Urothelium cell line (cell line): ENCODE measurements at places on chromosomes 2 and 18.
A peak's percentile ranks its signal among the peaks of the same experiment; 100 is the strongest.

DNA sequence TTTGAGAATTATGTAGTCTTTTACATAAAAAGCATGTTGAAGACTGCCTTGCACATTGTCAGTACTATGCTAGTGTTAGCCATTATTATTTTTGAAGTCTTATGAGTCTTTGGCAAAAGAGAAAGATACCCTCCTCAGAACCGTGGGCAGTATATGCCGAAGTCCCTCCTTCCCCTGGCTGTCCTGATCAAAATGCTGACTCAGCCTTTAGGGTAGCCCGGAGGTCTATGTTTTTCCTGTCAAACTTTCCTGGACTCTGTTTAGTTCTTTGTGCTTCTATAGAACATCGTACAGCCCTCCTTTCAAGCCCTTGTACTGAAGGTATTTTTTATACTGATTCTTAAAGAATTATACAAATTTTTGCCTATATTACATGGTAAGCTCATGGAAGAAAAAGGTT is 264.7 kb upstream of the ATP5MC3 start:
- no peak for DNase-seq

DNA sequence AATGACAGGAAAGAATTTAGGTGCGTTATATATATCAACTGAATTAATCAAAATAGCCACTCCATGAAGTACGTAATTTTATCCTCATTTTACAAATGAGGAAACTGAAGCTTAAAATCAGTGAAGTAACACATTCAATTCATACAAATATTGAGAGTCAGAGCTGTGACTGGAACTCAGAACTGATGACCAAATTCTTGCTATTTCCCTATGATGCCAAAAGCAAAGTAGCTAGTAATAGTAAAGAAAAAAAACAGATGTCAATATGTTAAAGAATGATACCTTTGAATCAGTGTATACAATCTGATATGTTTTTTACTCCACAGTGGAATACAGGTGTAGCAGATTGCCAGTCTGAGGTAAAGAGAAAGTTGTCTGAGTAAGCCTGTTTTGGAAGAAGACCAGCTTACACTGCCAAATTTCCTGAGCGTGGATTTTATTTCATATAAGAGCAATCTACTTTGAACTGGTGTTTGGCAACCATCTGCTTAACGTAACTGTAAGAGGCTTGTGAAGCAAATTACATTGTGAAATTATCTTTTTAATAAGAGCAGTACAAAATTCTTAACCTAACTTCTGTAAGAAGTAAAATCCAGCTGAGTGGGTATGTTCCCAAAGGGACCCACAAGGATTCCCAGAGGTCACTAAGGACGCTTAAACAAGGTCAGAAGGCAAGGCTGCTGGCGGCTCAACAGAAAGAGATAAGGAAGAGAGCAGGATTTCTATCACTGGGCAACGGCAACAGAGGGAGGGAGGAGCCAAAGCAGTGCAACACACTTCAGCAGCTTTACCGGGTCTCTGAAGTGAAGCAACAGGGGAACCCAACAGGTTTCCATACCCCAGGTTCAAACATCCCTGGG is 85.6 kb downstream of the IKZF2 start:
- no peak for DNase-seq

- no peak for DNase-seq
Observed at GRCh38 chr18:63097178-63097577, 222.4 kb downstream of the BCL2 start.

- DNase-seq: no peak
Observed at GRCh38 chr2:173881886-173882285, 83.3 kb downstream of the SP3 start.

- no peak for DNase-seq
Observed at GRCh38 chr18:56977309-56977708, 169.6 kb upstream of the BOD1L2 start.

GRCh38 chr2:86621280-86621943 is 2.3 kb downstream of the RNF103 start:
- no peak for DNase-seq

- no peak for DNase-seq
Observed at GRCh38 chr2:63600881-63601460, 12.2 kb downstream of the MDH1 start.

GRCh38 chr2:179963626-179964025 is 43.5 kb downstream of the CWC22 start:
- DNase-seq: no peak

DNA sequence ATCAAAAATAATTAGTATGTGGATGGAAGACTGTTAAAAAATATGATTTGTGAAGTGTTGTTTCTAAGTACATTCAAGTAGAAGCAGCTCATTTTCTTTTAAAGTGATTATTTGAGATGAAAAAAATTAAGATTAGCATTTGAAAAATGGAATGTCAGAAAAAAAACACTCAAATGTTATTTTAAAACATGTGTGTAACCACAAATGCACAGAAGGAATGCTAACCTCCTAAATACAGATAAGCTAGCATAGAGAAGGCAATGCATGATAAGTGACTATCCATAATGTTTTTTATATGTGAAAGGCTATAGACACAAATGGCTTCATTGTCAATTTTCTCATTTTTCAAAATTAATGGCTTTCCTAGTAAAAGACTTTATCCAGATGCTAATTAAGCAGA is 198.9 kb downstream of the NYAP2 start:
- DNase-seq: no peak

- no peak for DNase-seq
Observed at GRCh38 chr2:42741140-42741539, 22.8 kb downstream of the OXER1 start.

DNA sequence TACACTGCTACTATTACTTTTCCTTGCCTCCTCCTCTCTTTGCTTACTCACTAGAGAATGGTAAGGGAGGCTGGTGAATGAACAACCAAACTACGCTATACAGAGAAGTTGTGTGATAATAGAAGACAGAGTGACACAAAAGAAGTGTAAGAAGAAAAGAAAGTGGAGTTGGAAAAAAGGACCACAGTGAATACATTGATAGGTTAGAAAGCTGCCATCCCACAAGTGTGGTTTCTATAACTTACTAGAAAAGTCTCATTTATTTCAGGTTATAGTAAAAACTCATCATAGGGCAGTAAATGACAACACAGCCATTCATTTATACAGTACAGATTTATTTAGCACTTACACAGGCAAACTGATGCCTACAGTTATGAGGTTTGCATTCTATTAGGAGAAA is 77.3 kb downstream of the TTC21B start:
- DNase-seq: no peak

GRCh38 chr2:26898480-26899078 is 50.6 kb downstream of the DPYSL5 start:
- no peak for DNase-seq

- no peak for DNase-seq
Observed at GRCh38 chr2:134123332-134123731, 130.5 kb upstream of the MGAT5 start.

- peak; percentile 53 for DNase-seq
Observed at GRCh38 chr2:85737481-85737880, 16.3 kb upstream of the ATOH8 start.

GRCh38 chr2:221569425-221569845 is 2.7 kb downstream of the EPHA4 start:
- DNase-seq: no peak

DNA sequence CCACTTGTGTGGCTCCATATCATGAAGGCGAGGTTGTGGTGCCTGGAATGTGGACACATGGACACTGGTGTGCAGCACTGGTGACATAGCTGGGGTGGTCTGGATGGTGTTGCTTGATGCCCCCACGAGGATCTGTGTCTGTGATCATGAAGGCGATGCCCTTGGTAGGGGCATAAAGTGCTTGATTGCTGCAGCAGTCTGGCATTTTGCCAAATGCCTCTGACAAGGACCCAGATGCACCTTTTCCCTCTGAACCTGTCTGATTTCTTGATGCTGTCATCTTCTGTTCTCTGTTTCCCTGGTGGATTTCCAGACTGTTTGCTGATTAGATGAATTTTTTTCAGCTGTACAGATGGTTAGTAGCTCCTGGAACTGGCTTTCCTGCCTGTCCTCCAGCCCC is 752.0 kb upstream of the HS6ST1 start:
- DNase-seq: no peak

- DNase-seq: no peak
Observed at GRCh38 chr2:146451972-146452371, 1392.9 kb upstream of the ACVR2A start.

GRCh38 chr18:8095947-8096570 is 513.2 kb upstream of the RAB12 start:
- no peak for DNase-seq

DNA sequence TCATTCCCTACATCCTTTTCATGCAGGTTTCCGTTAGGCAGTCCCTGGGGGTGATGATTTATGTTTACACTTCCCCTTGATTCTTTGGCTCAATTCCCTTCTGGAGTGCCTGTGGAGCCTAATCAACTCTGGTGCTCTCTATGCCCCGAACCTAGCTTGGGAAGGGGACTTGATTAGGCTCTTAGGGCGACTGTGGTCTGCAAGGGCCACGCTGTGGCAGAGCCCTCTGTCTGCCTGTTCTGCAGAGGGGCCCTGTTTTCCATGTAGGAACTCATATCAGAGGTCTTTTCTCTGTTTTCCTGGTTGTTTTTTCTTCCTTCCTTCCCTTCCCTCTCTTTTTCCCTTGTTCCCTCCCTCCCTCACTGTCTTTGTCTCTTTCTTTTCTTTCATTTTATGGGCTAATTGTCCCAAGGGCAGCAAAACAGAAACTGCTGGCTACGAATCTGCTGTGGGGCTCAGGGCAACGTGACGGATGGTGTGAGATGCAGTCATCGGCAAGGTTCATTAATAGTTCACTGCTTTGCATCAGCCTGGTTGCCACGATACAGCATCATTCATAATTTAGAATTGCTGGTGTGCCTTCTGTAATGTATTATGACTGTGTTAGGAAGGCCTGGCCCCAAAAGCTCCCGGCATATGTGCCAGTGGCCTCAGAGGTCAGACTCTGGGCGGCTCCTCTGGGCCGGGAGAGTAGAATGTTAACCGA is 134.5 kb downstream of the NAPG start:
- no peak for DNase-seq

DNA sequence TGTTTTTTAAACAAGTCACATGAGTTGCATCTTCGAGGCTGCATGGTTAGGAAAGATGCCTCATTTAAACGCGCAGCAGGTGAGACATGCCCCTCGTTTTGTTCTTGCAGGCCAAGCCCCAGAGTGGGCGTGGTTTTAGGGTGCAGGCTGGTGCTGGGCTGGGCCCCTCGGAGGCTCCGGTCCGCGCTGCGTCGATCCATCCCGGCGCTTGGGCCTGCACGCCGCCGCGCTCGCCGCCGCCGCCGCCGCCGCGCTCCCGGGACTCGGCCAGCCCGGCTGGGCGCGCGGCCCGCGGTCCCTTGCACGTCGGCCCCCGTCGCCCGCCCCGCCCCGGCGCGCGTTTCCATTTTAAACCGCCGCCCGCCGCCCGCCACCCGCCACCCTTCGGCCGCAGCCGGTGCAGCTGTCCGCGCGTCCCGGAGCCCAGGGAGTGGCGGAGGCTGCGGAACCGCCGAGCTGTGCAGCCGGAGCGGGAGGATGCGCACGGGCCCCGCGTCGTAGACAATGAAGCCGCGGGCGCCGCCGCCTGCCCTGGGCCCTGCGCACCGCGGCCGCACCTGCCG is 175.5 kb downstream of the AGAP1 start:
- peak; percentile 86 for DNase-seq

- peak; percentile 70 for DNase-seq
Observed at GRCh38 chr2:162221064-162221463, 22.2 kb downstream of the FAP start.

DNA sequence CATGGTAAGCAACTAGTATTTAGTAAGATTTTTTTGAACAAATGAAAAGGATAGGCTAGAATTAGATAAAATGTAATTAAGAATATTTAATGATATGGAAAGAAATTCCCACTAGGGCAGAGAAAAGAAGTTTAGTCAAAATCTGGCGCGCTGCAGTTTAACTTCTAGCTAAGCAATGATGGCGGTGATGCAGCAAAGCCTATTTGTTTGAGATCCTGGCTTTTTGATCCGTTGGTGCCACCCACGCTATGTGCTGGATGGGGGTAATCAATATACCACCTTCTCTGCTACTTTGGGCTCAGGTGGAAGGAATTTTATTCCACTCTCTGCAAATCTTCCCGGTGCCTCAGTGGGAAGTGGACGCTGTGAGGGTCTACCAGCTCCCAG is 421 bp upstream of the FAM171B start:
- DNase-seq: no peak

DNA sequence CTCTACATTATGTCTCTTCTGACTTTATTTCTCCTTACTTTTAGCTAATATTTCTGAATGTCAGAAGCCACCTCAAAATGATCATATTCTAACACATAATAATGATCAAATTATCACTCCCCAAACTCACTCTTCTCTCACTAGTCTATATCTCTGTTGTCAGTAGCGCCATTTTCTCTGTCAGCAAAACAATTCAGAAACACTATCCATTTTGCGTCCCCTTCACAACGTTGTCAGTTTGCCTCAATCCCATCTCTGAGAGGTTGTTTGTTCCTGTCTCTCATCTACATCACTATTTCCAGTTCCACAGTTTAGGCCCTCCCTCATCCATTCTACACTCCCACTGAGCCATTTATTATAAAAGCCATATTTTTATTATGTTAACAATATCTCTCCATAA is 1376.3 kb upstream of the ACVR2A start:
- no peak for DNase-seq

- no peak for DNase-seq
Observed at GRCh38 chr2:118119761-118120400, 31.6 kb downstream of the INSIG2 start.

GRCh38 chr2:220552790-220553535 is 925.5 kb downstream of the SLC4A3 start:
- no peak for DNase-seq

- DNase-seq: no peak
Observed at GRCh38 chr18:10131081-10131459, 217.3 kb downstream of the VAPA start.

DNA sequence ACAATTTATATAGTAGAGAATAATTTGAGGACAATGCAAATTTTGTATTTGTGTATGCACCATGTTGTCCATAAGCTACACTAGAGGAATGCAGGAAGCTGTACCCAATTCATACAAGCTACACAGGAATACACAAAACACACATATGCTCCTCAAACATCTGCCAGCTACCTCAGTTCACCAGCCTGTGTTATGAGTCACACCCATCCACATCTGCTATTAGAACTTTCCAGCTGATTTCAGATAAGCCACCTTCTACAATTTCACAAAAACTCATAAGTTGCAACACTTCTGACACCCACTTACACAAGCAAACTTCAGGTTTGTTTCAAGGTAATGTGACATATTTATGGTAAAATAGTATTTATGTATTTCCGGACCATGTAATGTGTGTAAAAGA is 438.9 kb downstream of the SATB2 start:
- no peak for DNase-seq

DNA sequence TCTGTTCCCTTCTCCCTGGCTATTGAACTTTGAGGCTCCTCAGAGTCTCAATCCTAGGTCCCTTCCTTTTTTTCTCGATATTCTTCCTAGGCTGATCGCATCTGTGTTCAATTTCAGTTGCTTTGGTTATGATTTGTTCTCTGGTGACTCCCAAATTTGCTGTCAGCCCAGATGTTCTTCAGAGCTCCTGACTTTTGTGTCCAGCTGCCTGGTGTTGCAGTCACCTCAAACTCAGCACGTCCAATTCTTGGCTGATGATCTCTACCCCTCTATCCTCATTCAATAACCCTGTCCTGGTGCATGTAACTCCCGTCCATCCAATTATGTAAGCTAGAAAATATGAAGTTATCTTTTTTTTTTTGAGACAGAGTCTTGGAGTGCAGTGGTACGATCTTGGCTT is 31.4 kb downstream of the DIS3L2 start:
- no peak for DNase-seq

- DNase-seq: no peak
Observed at GRCh38 chr18:56000041-56000440, 412.0 kb upstream of the TCF4 start.
